ENCODE measurements at places on chromosomes 3 and 15. TPM values are rescaled to one million over a fixed set of nuclear protein-coding genes. Genes with fewer than 3 reads are reported as not detected.

DNA sequence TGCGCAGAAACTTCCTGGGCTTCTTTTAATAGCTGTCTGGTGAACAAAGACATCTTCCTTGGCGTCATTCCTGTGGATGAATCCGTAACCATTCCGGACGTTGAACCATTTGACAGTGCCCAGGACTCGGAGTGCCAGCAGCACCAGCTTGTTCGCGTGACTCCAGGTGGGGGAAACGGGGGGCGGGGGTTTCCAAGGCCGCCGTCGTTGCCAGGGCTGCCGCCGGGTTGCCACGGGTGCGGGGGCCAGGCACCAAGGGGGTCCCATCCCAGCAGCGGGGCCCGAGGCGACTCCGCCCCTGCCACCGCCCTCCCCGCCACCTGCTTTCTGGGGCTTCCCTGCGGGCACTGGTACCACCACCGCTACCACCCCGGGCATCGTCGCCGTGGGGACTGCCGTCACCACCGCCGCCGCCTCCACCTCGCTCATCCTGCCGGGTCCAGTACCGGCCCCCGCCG is 22.8 kb downstream of the RGMA start:
- ATAC-seq, result peak; percentile 61

GRCh38 chr3:105277656-105278055 is 89.1 kb upstream of the ALCAM start:
- ATAC-seq, result no peak

- no peak for ATAC-seq
These were observed 145.9 kb downstream of the APBA2 start for GRCh38 chr15:29031502-29032228.

GRCh38 chr3:59451800-59452746 is 402.2 kb upstream of the CFAP20DC start:
- no peak for ATAC-seq

DNA sequence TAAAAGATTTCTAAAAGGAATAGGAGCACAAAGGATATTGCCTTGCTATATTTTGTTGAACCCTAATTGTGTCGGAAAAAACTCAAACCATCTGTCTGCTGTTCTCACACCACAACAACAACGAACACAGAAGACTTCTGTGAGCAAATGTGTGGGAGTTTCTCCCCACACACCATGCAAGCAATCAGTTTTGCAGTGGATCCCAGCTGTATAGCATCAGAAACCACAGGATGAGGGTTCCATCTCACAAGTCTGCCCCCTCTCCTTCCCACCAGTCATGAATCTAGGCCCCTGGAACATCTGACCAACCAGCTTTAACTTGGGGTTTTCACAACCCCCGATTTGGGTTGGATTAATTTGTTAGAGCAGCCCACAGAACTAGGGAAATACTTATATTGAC is 91.3 kb upstream of the SLC4A7 start:
- ATAC-seq, result no peak

DNA sequence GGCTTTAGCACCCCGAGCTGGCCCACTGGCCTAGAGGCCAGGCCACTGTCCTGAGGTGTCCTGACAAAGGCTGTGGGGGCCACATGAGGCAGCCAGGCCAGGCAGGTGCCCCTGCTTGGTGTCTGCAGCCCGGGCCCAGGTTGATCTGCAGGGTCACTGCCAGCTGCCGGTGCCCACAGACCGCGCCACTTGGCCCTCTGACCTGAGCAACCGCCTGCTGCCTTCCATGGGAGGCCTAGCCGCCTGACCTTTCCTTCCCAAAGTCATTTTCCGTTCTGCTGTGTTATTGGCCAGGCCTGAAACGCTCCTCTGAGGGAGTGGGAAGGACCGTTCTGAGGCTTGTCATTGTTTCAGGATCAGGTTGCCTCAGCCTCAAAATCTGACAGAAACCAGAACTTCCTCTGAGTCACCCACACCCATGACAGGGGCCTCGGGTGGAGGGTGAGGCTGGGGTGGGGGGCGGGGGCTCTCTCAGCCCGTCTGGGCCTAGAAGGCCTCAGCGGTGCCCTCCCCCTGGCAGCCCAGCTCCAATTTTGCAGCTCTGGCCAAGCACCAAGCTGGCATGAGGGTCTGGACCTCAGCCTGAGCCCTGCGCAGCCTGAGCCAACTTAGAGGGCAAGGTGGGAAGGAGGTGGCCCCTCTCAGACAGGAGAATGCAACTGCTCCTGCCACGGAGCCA is 140.7 kb upstream of the MEF2A start:
- peak; percentile 86 for ATAC-seq

DNA sequence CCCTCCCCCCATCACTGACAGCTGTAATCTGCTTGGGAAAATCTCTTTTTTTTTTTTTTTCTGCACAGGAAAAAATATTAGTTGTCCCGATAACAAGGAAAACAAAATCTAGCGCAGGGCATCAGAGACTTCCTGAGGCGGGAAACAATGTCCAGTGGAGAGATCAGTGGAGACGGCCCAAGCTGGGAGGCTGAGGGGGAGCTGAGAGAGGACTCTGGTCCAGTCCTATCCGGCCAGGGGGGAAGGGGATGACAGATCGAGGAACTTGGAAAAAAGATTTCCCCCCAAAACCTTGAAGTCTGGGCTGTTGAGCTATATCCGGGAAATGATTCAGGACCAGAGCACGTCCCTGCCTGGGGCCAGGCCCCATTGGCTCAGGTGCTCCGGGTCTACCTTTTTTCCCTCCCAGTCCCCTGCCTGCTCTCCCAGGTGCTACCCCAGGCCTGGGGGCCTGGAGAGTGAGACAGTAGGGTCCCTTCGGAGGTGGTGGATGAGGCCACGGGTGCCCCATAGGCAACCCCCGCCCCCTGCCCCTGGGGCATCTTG is 14.0 kb upstream of the DLL4 start:
- no peak for ATAC-seq

Gene ZCWPW2
- 9.8 TPM for total RNA-seq

Data from gastroesophageal sphincter (tissue), 4 donors.